ENCODE measurements at places on chromosomes 2 and 18.

DNA sequence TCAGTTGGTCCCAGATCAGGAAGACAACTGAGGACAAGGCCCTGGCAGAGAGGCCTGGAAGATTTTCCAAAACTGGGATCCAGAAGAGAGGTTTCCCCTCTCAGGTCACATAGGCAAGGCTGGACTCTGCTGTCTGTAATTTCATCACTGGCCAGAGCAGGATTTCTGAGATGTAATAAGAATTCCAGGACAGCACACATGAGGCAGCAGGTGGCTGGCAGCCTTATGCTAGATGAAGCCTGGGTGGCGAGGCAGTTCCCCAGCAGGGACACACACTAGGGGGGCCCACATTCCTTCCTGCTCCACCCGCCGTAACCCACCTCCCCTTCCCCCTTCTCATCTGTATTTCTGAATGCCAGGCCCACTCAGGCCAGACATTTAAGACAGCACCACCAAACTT is 98.6 kb downstream of the HNRNPLL start:
- no peak for DNase-seq

DNA sequence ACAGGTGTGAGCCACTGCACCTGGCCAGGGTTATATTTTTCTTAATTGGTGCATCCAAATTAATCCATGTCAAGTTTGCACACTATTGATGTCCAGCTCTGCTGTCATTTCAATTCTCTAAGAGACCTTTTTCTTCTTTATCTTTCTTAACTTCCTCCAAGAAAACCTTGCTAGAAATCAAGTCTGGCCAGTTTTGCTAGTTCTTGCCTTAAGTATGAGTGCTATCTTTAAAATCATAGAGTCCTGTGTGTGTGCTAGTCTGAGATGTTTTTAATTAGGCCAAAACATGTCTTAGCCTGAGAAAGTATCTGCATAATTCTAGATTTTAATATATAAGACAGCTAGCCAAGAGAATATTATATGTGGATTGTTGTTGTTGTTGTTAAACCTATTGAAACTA is 56.2 kb upstream of the SLC39A10 start:
- no peak for DNase-seq

GRCh38 chr2:20539776-20540586 is 93.1 kb downstream of the RHOB start:
- DNase-seq: no peak

GRCh38 chr2:119758881-119759450 is 756 bp upstream of the PTPN4 start:
- DNase-seq: no peak

DNA sequence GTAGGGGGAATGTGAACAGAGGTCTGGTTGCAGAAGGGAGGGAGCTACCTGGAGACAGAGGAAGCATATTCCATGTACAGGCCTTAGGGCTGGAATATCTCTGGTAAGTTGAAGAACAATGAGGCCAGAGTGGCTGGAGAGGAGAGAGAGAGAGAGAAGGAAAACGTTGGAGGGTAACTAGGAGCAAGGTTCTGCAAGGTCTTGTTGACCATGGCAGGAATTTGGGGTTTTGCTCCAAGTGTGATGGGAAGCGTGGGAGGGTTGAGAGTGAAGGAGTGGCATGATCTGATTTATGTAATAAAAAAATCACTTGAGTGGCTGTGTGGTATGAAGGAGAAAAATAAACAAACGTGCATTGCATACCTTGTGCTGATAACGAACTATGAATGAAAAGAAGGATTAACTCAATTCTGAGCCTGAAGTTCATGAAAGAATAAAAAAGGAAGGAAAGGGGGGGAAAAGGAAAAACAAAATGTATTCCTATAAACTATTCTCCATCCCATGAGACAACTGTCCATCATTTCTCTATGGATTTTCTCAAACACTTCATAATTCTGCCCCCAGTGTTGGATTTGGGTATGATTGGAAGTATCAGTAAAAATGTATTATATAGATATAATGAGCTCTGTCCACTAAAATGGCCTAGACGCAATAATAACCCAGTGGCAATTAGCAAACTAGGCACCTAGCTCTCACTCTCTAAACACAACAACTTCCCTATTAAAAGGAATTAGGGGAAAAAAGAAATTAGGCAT is 59.7 kb upstream of the PMAIP1 start:
- DNase-seq: no peak

DNA sequence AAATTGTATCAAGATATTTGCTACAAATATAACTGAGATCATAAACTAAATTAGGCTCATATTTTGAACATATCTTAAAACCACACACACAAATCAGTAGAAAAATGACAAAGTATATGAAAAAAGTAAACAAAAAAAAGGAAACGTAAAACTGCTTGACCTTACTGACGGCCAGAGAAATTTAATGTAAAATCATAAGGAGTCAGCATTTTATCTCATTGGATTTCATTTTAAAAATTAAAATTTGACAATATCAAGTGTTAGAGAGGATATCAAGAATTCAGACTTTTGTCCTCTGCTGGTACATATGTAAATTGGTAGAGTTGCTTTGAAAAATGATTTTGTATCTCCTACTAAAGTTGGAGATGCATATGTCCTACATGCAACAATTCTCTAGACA is 209.2 kb upstream of the ZC3H15 start:
- DNase-seq: no peak

- no peak for DNase-seq
Measured at GRCh38 chr2:134713606-134714005, 5.2 kb downstream of the TMEM163 start.

DNA sequence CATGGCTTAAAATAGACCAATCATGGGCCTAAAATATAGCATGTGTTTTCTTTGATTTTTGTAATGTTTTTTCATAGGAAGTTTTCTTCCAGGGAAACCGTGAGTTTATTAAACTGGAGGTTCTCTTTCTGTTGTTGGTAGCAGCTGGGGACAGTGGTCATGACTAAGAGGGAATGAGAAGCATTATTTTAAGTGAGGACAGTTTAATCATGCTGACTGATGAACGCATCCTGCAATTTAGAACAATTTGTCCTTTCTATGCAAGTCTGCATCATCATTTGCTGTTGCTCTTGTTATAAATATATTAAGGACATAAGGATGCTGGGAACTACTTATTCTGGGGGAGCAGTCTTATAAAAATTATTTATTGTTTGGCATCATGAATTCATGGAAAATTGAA is 51.2 kb downstream of the CAVIN2 start:
- DNase-seq: no peak

DNA sequence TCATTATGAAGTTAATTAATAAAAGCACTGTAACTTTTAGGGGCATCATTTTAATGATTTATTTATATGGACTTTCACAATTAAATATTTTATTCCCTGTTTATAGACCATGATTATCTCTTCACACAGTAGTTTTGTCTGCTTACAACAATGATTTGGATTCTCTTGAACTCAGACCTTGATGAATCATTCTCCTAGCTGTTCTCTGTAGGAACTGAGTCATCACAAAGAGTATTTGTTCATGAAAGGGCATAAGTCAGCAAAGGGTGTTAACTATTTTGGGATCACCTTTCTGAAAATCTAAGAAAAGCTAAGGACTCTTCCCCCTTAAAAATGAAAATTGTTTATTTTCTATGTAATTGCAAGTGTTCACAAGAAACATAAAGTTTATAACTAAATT is 461.1 kb upstream of the UBE2E3 start:
- DNase-seq: no peak

DNA sequence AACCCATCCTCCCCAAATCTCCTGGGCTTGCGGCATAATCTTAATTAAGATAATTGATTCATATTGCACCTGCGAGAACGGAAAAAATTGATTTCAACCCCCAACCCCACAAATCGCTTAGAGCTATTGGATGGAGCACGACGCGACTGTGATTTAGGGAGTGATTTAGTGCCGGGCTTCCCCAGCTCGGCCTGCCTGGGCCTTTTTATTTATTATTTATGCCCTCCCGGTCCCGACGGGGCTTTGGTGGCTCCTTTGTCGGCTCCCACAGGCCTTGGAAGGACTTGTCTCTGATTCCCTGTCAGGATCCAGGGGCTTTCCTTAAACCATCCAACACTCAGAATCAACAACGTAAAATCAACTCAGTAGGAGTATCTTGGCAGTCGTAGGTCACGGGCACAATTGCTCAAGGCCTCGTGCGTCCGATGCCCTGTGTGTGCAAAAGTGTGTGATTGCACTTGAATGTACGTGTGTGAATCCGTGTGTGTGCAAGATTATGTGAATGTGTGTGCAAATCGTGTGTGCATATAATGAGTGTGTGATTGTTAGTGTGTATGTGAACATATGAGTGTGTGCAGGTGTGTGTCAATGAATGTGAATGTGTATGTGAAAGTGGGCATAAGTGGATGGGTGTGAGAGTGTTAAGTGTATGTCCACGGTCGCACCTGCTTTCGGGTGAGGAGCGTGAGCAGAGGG is 4.3 kb upstream of the NEUROD1 start:
- no peak for DNase-seq

GRCh38 chr2:45130736-45131135 is 121.5 kb upstream of the SIX2 start:
- no peak for DNase-seq

DNA sequence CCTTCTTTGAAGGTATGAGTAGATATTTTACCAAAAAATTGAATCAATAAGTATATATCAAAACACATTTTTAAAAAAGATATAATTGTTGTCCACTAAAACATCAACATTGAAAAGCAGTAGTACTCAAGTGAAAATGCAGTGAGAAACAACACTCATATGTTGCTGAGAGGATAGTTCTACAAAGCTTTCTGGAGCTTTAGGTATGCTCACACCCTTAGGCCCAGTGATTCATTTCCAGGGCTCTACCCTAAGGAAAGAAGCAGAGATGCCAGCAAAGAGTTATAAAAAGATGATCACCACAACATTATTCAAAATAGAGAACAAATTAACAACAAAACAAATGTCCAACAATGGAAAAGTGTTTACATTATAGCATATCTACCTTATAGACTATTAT is 197.3 kb upstream of the CCDC150 start:
- no peak for DNase-seq

- no peak for DNase-seq
Measured at GRCh38 chr2:179818546-179818945, 42.9 kb downstream of the ZNF385B start.

GRCh38 chr2:19299522-19299921 is 58.9 kb downstream of the OSR1 start:
- DNase-seq: no peak

GRCh38 chr18:2559249-2559648 is 12.1 kb downstream of the METTL4 start:
- DNase-seq: no peak

- DNase-seq: no peak
Measured at GRCh38 chr2:160384791-160385190, 108.8 kb downstream of the RBMS1 start.

DNA sequence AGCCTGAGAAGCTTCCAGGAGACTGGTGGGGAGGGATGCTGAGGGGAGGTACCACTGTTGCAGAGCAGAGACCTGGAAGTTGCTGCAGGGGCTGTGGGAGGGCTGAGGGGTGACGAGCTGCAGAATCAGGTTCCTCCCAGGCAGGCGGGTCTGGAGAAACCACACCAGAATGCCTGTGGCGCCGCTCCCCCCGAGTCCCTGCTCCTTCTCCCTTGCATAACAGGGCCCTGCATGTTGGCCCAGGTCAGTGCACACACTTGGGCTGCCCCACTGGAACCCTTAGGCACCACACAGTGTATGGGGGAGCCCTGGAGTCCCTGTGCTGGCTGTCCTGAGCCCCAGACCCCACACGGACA is 60.4 kb downstream of the ARL4C start:
- DNase-seq: no peak

- DNase-seq: no peak
Measured at GRCh38 chr2:231940795-231941194, 14.6 kb upstream of the NPPC start.

- DNase-seq: no peak
Measured at GRCh38 chr18:54030434-54030833, 194.0 kb downstream of the MBD2 start.

DNA sequence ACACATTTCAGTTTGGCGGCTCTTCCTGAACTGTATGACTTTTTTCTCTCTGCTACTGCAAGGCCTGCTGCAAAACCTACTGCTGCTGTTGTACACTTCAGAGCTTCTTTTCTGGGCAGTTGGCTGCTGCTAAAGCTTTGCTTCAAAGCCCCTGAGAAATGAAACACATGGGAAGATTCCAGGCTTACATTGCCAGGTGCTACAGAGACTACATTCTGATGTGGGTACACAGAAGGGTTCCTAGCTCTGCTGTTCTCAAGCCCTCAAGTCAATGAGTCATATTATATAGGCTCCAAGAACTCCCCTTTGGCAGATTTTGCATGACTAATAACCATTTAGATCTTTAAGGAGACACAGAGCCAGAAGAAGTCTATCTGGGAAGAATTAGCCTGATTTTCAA is 12.9 kb upstream of the PGAP1 start:
- DNase-seq: no peak
